Naive thymus-derived CD8-positive, alpha-beta T cell (primary cell): ENCODE measurements at places on chromosomes 6 and 20. TPM values are rescaled to one million over a fixed set of nuclear protein-coding genes. Genes with fewer than 3 reads are reported as not detected.

The HNF4A gene
- not detected for total RNA-seq

The SLC24A3 gene
- not detected for total RNA-seq

The COL9A1 gene
- total RNA-seq, result not detected

The TNFRSF21 gene
- total RNA-seq, result 0.38 TPM

The KIF6 gene
- total RNA-seq, result not detected

The RAD21L1 gene
- 0.49 TPM for total RNA-seq

The ZNF311 gene
- 0.49 TPM for total RNA-seq

The MCCD1 gene
- total RNA-seq, result not detected

DNA sequence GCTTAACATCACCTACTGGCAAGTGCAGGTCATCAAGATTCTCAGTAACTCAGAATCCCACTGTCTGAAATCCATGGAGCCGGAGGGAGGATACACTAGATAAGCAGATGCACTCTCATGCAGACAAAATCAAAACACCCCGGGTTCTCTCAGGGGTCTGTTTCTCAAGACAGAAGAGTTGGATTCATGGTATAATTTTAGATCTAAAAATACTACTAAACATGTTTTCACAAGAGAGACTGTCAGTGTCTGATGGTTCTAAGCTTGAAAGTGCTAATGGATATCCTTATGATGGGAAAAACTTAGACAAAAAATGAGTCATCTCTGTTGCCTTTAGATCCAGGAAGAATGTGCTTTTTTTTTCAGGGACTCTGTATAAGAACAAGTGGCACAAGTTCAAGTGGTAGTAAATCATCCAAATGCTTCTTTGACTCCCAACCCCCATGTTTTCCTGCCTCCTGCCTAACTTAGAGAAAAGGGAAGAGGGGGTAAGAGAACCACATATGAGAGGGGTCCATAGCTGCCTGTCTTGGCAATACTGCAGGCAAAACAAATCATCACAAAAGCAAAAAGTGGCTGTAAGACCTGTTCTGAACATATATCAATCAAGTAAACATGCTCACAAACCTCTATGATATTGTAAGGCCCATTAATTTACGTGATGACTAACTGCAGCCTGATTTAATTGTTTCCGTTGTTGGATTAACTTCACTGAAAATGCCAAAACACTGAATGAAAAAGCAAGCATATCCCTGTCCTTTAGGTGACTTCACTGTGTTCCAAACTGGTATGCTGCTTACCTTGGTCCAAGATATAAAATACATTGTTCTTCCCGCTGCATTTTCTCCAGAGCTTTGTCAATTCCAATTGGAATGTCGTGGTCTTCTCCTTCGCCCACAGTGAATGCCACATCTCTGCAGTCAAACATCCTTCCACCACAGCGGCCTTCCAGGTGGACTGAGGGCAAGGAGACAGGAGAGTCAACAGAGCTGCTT, 84.0 kb upstream of the TULP1 start:
- no peak for DNase-seq

DNA sequence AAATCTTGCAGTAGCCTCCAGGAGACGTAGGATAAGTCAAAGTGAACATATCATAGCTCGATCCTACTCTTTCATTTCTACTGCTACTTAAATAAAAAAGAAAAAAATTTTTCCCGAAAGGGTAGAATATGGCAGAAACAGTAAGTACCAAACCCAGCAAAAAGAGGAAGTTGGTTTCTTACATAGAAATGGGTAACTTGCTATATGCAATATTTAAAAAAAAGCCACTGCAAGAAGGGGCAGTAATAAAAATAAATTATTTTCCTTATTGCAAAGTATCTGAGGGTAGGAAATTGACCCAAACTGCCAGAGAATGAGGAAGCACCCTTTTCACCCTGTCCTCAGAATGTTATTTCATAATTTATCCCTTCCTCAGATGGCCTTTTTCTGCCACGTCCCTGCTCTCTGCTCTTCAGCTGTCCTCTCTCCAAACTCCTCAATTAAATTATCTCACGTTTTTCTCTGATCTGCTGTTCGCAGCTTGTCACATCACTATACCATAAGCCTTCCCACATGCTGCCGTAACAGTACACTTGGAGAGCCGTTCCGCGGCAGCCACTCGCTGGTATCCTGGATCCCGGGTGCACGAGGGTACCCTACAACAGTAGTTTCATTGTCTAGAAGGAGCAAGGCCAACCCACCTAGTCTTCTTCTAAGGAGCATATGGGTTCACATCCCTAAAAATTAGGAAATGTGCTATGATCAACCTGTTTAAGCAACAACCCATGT, 149.6 kb downstream of the BACH2 start:
- no peak for DNase-seq

- DNase-seq, result no peak
Measured at GRCh38 chr20:43800186-43800585, 73.4 kb upstream of the GTSF1L start.

DNA sequence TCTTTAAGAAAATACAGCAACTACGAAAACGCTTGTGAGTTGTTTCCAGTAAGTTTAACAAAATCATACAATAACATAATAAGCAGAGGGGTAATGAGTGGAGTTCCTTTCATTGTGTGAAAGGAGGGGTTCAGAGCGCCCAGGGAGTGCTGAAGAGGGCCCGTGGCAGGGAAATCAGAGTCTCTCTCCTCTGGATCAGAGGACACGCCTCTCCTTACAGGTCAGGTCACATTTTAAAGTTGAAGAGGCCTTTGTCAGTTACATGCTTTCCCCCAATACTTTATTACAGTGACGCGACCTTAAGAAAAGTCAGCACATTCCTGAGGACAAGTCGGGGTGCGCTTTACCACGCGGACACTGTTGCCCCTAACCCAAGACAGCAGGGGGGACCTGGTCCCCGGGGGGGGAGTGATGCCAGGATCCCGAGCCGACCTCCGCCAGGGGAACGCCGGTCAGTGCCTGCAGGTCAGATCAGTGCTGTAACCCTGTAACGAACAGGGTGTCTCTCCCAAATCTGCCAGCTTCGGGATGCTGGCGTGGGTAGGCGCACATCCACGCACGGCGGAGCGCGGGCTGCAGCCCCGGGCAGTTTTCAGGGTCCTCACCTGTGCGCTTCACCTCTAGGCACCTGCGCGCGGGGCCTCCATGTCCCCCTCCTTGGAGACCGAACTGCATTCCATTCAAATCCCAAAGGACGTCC, 848 bp downstream of the DACT2 start:
- no peak for DNase-seq

GRCh38 chr20:64222851-64223525, 32.6 kb upstream of the PCMTD2 start:
- no peak for DNase-seq

GRCh38 chr6:149334682-149335160, 17.2 kb downstream of the TAB2 start:
- DNase-seq, result no peak

DNA sequence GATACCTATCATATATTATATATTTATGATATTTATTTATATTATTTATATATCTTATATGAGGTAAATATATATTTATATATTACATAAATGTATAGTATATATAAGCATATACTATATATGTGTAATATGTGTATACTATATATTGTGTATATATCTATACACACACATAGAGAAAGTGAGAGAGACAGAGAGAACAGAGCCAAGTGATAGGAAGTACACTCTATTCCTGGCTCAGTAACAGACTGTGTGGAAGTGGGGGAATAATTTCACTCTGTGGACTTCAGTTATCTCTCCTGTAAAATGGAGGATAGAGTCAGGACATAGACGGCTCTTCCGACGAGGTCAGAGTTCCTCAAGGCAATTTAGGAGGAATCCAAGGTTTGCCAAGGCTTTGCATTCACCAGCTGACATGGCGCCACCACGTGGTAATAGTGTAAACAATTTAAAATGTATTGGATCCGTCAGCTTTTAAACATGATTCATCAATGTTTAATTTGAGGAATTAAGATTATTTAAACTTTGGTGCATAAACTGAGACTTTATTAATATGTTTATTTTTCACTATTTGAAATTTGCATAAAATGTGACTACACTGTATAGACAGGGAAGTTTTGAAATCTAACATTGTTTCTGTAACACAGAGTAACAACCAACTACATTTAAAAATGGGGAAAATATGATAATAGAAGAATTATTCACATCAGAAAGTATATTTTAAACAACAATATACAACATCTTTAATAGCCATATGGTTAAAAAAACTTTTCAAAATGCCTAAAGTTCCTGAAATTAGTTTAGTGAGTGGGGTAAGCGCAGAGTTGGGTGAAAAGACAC, 75.4 kb upstream of the TMEM244 start:
- DNase-seq, result peak; percentile 35

DNA sequence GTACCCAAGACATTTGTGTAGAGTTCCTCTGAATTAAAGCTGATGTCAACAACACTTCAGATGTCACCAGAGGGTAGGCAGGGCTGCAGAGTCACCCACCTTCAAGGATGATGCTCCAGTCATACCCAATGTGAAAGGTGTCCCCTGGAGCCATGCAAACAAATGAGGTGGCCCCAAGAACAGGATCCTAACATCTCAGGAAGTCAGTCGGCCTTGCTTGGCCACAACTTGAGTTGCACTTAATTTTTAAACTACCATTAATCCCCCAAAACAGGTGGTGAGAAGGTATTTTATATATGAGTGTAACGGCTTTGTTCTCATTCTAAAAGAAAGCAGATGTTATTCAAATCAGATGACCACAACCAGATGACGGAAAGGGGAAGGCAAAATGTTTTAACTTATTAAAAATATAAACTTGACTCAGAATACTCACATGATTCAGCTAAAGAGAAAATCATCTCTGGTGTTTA, 21.1 kb upstream of the SERPINB1 start:
- no peak for DNase-seq

- DNase-seq, result peak; percentile 37
Measured at GRCh38 chr6:89122625-89123024, 4.8 kb upstream of the SRSF12 start.

DNA sequence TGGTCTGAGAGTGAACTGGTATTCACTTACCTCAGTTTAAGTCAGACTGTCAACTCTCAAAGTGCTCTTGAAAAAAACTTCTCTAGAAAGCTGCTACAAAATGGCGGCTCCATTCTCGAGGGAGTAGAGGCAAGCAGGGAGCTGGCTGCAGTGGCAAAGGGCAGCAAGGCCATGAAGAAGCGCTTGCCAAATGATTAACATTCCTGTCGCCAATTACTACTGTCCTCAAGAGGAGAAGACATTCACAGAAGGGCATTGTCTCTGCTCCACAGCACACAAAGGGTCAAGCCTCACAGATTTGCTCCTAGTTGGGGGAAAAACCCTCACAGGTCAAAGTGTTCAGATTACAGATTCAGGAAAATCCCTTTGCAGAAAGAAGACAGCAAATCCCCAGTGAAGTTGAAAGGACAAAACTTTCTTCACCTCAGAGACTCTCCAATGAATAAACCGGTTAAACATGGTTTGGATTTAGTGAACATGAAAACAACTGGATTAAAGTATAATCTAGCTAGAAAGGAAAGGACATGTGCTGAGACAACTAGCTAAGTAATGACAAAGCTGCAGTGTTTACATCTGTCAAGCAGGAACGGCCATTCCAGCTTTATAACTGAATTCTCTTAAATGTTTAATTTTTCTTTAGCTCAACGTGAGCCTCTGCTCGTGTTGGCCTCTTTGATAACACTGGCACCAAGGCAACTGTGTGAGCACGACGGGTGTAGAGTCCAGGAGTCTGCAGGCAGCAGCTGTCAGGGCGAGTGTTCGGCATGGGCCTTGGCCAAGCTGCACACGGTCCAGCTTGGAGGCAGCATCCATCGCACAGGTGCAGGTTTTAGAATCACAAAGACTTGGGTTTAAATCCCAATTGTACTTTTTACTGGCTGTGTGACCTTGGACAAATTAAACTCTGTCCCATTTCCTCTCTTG, 37.6 kb downstream of the NR2E1 start:
- DNase-seq, result no peak

- DNase-seq, result no peak
Measured at GRCh38 chr6:53910834-53911233, 116.0 kb downstream of the LRRC1 start.

DNA sequence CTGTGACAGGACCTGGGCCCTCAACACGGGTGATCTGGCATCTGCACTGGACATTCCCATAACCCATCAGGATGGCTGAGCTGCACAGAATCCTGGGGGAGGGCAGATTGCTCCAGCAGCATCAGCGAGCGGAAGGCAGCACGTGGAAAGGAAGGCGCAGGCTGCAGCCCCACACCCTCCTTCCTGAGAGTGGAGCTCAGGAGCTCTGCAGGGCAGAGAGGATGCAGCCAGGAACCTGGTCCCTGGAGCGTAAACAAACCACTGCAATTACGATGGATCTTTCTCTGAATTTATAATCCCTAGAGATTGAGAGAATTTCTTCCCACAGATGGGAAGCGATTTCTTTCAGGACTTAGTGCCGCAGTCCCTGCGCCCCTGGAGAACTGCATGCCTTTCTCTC, 39.7 kb upstream of the EMILIN3 start:
- DNase-seq, result no peak

- DNase-seq, result peak; percentile 71
Measured at GRCh38 chr6:32195902-32196681, 3.6 kb upstream of the GPSM3 start.

- no peak for DNase-seq
Measured at GRCh38 chr6:5840734-5841390, 165.9 kb downstream of the NRN1 start.

- no peak for DNase-seq
Measured at GRCh38 chr6:143293523-143293922, 157.0 kb downstream of the ADAT2 start.

DNA sequence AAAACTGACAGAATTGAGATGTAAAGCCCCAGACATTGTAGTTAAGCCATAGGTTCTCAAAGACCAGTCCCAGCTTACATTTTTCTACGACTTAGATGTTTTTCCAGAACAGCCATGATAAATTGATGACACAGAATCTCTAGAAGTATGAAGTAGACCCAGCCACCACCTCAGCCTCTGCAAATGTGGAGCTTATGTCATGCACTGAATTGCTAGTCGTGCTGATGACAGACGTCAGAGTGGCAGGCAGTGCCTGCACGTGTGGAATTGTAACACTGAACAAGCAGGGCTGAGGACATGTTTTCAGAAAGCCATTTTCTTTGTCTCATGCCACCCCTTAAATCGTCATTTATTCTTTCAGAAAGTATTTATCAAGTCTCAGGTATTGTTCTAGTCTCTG, 72.4 kb upstream of the TMEM181 start:
- no peak for DNase-seq

DNA sequence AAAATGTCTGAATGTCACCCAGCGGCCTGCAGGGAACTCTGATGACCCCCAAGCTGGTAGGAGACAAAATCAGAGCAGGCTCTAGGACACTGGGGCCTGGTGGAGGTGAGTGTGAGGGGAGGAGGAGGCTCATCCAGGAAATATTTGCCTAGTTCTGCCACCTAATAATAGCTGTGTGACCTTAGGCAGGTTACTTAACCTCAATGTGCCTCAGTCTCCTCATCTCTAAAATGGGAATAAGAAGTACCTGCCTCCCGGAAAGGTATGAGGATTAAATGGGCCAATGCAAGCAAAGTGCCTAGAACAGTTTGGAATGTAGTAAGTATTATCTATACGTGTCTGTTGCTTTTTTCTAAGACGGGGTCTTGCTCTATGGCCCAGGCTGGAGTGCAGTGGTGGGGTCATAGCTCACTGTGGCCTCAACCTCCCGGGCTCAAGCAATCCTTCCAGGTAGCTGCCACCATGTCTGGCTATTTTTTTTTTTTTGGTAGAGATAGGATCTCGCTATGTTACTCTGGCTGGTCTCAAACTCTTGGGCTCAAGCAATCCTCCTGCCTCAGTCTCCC, 60.4 kb downstream of the RAB44 start:
- DNase-seq, result no peak

- DNase-seq, result no peak
Measured at GRCh38 chr6:4908062-4908461, 95.8 kb downstream of the RPP40 start.

GRCh38 chr6:25154034-25154596, 125.1 kb upstream of the CARMIL1 start:
- DNase-seq, result no peak

- no peak for DNase-seq
Measured at GRCh38 chr20:15296422-15296821, 959.0 kb upstream of the FLRT3 start.
